ENCODE measurements at places on chromosomes 12 and 14. TPM values are rescaled to one million over a fixed set of nuclear protein-coding genes. Genes with fewer than 3 reads are reported as not detected.

PRH2 gene
- total RNA-seq: not detected

RASAL1 gene
- total RNA-seq: 6.7 TPM

SDR9C7 gene
- total RNA-seq: not detected

DNA sequence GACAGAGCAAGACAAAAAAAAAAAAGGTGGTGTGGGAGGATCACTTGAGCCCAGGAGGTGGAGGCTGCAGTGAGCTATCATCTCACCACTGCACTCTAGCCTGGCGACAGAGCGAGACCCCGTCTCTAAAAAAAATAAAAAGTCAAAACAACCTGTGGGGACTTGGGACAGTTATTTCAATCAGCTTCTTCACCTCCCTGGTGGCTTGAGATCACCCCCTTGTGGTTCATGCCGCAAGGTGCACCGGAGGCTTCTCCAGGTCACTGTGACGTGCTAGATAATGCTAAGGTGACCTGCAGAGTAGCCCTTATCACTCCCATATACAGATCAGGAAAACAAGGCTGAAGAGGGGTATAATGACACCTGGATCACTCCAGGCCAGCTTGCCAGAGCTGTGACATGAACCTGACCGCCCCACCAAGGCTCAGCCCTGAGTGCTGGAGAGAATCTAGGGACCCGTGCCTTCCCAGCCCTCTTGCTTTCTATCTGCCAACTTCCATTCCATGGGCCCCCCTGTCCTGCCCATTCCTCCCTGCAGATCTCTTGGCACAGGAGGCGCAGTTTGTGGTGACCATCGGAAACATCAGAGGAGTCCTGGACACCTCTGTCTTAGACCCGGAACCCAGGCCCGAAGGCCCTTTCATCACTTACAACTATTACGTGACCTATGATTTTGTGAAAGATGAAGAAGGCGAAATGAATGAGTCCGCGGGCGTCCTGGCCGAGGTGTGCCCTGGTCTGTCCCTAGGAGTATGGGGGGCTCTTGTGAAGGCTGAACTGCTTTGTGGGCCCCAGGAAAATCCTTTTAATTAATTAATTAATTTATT is 8.1 kb downstream of the LRRC43 start:
- H3K27me3 ChIP-seq: no peaks in the 10 kb centered on the region
- no peaks in the 10 kb centered on the region for H3K36me3 ChIP-seq
- H3K4me1 ChIP-seq: no peaks in the 10 kb centered on the region
- H3K4me3 ChIP-seq: no peak overlapping the region

- H3K36me3 ChIP-seq: no peaks in the 10 kb centered on the region
- H3K4me1 ChIP-seq: no peaks in the 10 kb centered on the region
- no peaks in the 10 kb centered on the region for H3K27me3 ChIP-seq
- no peak overlapping the region for H3K4me3 ChIP-seq
- DNase-seq: no peak
Measured at GRCh38 chr12:113040722-113041171, 15.8 kb upstream of the DTX1 start.

Measured in breast epithelium (tissue), 4 donors.